ENCODE measurements at places on chromosomes 1 and 21. TPM values are rescaled to one million over a fixed set of nuclear protein-coding genes. Genes with fewer than 3 reads are reported as not detected.

SPRR4 gene
- total RNA-seq: not detected

REG4 gene
- not detected for total RNA-seq

HSD3B1 gene
- total RNA-seq: not detected

LCE1B gene
- total RNA-seq: not detected

KNCN gene
- total RNA-seq: not detected

ELF3 gene
- 2.2 TPM for total RNA-seq

TMIGD3 gene
- not detected for total RNA-seq

GSTM5 gene
- 4.1 TPM for total RNA-seq

TNFRSF8 gene
- total RNA-seq: not detected

FAM177B gene
- not detected for total RNA-seq

KRTAP10-11 gene
- total RNA-seq: not detected

TMPRSS3 gene
- total RNA-seq: not detected

SLC2A5 gene
- total RNA-seq: 25.9 TPM

HSPB7 gene
- total RNA-seq: 45.2 TPM

CLEC20A gene
- total RNA-seq: not detected

SLC9C2 gene
- total RNA-seq: 0.03 TPM

IGSF8 gene
- total RNA-seq: 69.9 TPM
